NCI-H2029 treated with DMSO at 0.1 percent for 48 hours (cell line): ENCODE measurements at places on chromosomes 16 and 17.

DNA sequence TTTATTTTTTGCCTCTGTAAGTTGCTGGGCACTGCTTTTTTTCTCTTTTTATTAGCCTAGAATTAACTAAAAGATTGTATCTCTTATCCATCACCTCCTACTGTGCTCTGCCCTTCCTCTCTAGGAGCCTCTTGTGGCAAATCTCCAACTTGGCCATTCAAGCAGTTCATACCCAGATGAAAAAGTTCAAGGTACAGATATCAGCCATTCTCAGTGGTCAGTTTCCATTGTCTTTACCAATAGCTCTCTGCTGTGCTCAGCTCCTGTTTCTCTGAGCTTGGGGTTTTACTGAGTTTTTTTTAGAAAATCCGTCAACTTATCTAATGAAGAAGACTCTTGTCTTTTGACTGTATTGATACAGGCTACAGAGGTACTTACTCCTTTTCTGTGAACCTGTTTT is 15.6 kb downstream of the MOSMO start:
- DNase-seq: no peak

DNA sequence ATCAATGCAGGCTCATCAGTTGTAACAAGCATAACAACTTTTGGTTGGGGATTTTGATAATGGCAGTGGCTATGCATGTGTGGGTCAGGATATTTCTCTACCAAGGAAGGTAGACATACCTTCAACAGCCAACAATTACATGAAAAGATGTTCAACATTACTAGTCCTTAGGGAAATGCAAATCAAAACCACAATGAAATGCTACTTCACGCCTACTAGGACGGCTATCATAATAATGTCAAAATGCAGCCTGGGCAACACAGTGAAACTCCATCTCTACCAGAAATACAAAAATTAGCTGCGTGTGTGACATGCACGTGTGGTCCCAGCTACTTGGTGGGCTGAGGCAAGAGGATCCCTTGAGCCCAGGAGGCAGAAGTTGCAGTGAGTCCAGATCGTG is 7.3 kb upstream of the SLC5A10 start:
- DNase-seq: no peak

GRCh38 chr17:72419866-72420774 is 299.3 kb downstream of the SOX9 start:
- DNase-seq: no peak

DNA sequence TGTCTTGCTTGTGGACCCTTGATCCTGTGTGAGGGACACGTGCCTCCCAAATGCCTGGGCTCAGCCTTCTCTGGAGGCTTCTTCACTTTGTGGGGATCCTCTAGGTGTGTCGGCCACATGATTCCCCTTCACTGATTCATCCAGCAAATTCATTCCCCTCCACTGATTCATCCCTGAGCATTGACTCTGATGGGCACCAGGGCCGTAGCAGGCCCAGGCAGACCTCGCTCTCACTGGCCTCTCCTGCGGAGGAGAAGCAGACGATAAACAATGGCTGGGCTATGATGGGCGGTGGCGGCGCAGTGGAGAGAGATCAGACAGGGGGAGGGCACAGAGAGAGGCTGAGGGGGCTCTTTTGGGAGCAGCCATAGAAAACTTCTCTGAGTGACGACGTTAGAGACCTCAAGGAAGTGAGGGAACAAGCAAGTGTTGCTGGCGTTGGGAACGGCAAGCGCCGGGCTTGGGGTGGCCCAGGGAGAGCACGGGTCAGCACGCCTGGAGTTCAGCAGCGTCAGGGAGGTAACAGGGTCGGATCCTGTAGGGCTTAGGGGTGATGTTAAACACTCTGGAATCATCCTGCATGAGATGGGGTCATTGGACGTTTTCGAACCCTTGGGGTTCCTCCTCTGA is 17.5 kb upstream of the RPTOR start:
- DNase-seq: no peak

- no peak for DNase-seq
Measured at GRCh38 chr16:668519-669171, 713 bp downstream of the RHOT2 start.

- DNase-seq: no peak
Measured at GRCh38 chr16:15639061-15639568, 3.8 kb downstream of the MARF1 start.

DNA sequence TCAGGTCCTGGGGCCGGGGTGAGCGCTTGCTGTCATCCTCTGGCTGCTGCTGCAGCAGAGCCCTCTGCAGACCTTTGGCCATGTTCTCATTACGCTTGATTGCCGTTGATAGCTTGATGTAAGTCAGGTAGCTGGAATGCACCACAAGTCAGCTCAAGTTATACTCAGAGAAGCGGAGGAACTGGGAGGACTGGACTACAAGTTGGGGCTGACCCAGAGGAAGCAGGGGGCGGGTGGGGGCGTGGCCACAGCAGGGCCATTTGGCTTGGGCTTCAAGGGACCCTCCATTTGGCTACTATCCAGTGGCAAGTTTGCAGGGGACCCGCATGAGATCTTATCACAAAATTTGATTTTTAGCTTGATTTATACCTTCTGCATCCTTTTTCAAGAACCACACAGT is 19.0 kb upstream of the EVPL start:
- no peak for DNase-seq
